ENCODE measurements at places on chromosomes 3 and 15. TPM values are rescaled to one million over a fixed set of nuclear protein-coding genes. Genes with fewer than 3 reads are reported as not detected.

GRCh38 chr3:54861248-54862067 lies 66.4 kb downstream of the LRTM1 start:
- no peak for DNase-seq
- no peaks in the 10 kb centered on the region for H3K27me3 ChIP-seq
- no peak overlapping the region for H3K4me3 ChIP-seq
- no peak overlapping the region for H3K27ac ChIP-seq
- H3K4me1 ChIP-seq: peaks cover 45% of the 10 kb centered on the region
- H3K36me3 ChIP-seq: no peaks in the 10 kb centered on the region

DNA sequence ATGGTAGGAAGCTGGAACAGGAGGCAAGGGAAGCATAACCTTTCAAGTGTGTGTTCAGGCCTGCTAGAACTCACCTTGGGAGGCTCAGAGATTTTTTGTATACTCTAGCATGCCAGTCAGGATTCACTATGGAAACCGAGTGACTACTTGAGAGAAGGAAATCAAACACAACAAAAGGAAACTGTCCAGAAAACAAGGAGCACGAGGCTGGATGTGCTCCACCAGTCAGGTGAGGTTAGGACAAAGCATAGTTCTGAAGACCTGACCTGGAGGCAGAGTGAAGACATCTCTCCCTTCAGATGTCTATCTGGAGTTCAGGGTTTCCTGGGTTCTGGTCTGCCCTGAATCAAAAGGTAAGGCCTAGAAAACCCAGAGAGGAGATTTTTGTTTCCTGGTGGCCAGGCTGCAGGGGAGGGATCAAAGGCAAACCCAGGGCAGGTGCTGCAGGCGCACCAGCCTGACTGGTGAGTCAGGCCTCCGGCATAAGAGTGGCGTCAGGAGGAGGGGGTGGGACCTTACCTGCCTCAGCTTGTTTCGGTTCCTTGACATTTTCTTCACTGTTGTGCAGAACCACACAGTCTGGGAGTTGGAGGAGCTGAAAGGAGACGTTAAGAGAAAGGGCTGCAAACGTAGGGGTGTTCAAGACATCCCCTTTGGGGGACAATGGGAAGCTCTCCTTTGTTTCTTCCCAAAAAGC lies 52.2 kb upstream of the OSBPL11 start:
- no peak overlapping the region for H3K4me3 ChIP-seq
- H3K27me3 ChIP-seq: no peaks in the 10 kb centered on the region
- H3K27ac ChIP-seq: no peak overlapping the region
- H3K36me3 ChIP-seq: no peaks in the 10 kb centered on the region

DNA sequence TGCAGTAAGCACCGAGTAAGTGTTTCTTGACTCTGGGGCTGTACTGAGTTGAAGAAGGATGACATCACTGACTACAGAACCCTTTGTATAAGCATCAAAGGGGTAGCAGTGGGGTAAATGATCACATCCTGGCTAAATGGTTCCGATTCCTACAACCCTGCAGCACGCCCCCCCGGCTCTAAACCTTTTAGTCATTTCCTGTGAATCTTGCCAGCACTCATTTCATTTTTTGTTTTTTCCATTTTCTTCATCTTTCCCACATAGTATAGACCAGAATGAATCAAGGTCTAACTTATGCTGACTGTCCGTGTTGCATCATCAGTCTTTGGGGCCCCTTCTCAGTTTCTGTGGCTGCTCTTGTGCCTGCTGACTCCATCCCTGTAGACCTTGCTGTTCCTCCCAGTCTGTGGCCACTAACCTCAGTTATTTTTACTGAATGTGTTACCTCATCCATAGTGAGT lies 383.1 kb upstream of the TPRG1 start:
- no peaks in the 10 kb centered on the region for H3K27me3 ChIP-seq
- H3K4me3 ChIP-seq: no peak overlapping the region

DNA sequence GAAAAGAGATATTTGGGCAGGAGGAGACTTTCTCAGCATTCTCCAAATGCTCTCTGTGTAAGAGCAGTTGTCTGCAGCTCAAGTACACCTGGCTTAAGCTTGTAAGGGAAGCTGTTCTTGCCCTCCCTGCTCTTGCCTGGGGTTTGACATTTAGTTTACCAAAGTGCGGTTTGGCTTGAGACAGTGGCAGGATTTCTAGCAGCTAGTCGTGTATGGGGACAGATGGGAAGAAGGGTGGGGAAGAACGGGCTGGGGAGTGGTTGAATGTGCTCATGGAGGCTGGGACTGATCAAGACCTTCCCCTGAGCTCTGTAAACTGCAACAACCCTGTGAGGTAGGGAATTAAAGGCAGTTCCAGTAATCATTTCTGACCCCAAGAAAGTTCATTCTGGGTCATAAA lies 39.8 kb downstream of the SQOR start:
- H3K4me3 ChIP-seq: no peak overlapping the region
- no peak overlapping the region for H3K27ac ChIP-seq
- peaks cover 25% of the 10 kb centered on the region for H3K36me3 ChIP-seq
- no peaks in the 10 kb centered on the region for H3K27me3 ChIP-seq
- no peaks in the 10 kb centered on the region for H3K4me1 ChIP-seq
- no peak for DNase-seq

- DNase-seq: no peak
- no peaks in the 10 kb centered on the region for H3K36me3 ChIP-seq
- H3K27me3 ChIP-seq: no peaks in the 10 kb centered on the region
- no peaks in the 10 kb centered on the region for H3K4me1 ChIP-seq
- H3K27ac ChIP-seq: no peak overlapping the region
These were observed 212.8 kb downstream of the SQOR start for GRCh38 chr15:45847645-45848044.

DNA sequence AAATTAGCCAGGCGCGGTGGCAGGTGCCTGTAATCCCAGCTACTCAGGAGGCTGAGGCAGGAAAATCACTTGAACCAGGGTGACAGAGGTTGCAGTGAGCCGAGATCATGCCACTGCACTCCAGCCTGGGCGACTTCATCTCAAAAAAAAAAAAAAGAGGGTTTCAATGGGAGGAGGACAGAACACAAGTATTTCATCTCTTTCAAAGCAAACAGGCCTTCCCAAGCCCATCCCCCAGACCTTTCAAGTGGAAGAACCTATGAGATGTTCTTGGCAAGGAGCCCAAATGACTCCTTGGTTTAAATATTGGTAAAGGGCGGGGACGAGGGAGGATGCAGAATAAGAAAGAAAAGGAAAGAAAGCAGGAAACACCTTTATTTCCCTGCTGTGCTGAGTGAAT lies 62.2 kb upstream of the MCF2L2 start:
- H3K27ac ChIP-seq: no peak overlapping the region
- H3K36me3 ChIP-seq: no peaks in the 10 kb centered on the region
- no peaks in the 10 kb centered on the region for H3K27me3 ChIP-seq
- no peak for DNase-seq
- H3K4me1 ChIP-seq: no peaks in the 10 kb centered on the region
- no peak overlapping the region for H3K4me3 ChIP-seq

DNA sequence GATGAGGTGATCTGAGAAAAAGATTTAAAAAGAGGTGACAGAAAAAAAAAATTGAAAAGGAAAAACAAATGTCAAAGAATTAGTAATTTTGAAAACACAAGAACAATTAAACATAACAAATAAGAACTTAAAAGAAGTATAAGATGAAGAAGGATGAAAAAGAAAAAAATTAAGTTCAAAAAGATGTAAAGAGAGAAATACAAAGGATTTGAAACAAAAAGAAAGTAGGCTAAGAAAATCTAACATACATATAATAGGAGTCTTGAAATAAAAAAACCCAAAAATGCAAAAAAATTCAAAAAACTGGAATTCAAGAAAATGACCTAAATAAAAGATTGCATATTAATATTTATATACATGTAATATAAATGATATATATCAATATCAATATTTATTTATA lies 949.2 kb downstream of the MCTP2 start:
- H3K27ac ChIP-seq: no peak overlapping the region
- H3K36me3 ChIP-seq: no peaks in the 10 kb centered on the region
- no peak for DNase-seq
- H3K4me1 ChIP-seq: no peaks in the 10 kb centered on the region

DNA sequence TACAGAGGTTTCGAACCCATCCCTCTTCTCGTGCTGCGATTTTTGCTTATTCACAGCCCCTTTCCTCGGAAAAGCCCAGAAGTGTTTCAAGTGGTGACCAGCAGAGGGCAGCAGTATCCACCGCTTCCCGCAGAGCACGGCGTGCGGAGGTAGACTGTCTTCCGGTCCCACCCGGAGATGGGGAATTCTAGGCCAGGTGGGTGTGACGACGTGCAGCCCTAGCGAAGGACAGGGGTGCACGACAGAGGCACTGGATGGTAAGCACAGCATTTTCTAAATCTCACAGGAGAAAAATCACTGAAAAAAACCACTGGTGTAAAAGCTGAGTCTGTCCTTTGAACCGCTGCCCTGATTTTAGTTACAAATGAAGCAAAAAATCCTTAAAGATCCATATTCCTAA lies 7.4 kb upstream of the PSMD6 start:
- peak; percentile 82 for DNase-seq
- no peaks in the 10 kb centered on the region for H3K4me1 ChIP-seq
- no peak overlapping the region for H3K27ac ChIP-seq
- H3K4me3 ChIP-seq: no peak overlapping the region
- H3K27me3 ChIP-seq: peaks cover 4% of the 10 kb centered on the region
- H3K36me3 ChIP-seq: no peaks in the 10 kb centered on the region

- no peaks in the 10 kb centered on the region for H3K36me3 ChIP-seq
- no peak overlapping the region for H3K27ac ChIP-seq
- H3K4me1 ChIP-seq: peaks cover 39% of the 10 kb centered on the region
- H3K4me3 ChIP-seq: peak overlapping the region; percentile 71
These were observed 3.4 kb downstream of the SNX33 start for GRCh38 chr15:75650908-75651809.

DNA sequence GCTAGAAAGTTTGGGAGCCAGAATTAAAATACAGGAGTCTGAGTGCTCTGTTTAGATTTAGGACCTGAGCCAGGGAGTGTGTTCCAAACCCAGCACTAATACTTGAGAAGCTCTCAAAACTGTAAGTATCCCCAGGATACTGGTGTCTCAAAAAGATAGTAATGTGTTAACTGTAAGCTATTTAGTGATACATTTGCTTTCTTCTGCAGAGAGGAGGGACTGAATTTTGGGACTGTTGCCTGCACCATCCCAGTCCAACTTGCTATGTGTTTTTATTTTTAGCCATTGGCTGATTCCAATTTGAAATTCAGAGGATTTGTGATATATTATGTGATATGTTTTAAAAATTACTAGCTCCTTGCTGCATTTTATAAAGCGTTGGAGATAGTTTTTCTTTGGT lies 31.5 kb downstream of the UBE2E1 start:
- no peaks in the 10 kb centered on the region for H3K27me3 ChIP-seq
- H3K27ac ChIP-seq: no peak overlapping the region
- no peak overlapping the region for H3K4me3 ChIP-seq
- H3K4me1 ChIP-seq: no peaks in the 10 kb centered on the region

GRCh38 chr3:111619833-111620232 lies 24.7 kb upstream of the ZBED2 start:
- no peaks in the 10 kb centered on the region for H3K36me3 ChIP-seq
- no peaks in the 10 kb centered on the region for H3K27me3 ChIP-seq
- no peak overlapping the region for H3K27ac ChIP-seq
- no peaks in the 10 kb centered on the region for H3K4me1 ChIP-seq

DNA sequence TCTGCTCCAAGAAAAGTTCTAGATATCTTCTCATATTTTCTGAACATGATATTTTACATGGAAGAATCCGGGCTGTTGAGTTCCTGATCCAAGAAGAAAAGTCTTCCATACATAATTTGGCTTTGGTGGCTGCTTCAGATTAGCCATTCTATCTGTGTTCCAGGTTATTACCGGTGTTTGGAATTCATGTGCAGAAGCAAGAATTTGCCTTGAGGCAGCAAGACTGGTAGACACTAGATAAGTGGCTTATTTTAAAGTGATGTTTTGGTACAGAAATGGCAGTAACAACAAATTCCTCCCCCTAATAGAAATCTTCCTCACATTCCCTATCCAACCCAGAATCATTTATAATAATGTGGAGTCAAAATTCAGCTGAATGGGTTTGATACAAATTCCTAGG lies 29.2 kb downstream of the MITF start:
- H3K27ac ChIP-seq: no peak overlapping the region
- H3K27me3 ChIP-seq: no peaks in the 10 kb centered on the region
- no peaks in the 10 kb centered on the region for H3K36me3 ChIP-seq
- no peak overlapping the region for H3K4me3 ChIP-seq

DNA sequence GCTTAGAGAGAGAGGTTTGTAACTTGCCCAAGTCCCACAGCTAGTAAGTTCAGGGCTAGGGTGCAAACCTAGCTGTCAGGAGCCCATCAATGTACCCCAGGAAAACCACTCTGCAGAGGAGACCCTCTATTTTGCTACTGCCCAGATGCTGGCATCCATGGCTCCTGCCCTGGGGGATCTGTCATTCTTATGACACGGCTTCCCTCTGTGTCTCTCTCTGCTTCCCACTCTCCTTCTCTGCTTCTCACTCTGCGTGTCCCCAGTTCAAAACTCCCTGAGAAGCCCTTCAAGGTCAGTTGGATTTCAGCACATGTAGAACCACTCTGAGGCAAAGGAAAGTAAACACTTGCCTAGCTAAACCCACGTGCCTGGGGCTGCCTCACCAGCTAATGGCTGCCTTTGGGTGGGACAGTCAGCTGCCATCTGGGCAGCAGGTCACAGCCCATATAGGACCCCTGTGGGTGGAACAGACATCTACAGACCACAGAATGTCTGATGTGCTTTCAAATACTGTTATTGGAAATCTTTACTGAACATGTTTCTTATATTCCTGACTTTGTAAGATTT lies 29.4 kb upstream of the SLCO2A1 start:
- no peak overlapping the region for H3K27ac ChIP-seq
- DNase-seq: no peak
- H3K4me3 ChIP-seq: no peak overlapping the region

DNA sequence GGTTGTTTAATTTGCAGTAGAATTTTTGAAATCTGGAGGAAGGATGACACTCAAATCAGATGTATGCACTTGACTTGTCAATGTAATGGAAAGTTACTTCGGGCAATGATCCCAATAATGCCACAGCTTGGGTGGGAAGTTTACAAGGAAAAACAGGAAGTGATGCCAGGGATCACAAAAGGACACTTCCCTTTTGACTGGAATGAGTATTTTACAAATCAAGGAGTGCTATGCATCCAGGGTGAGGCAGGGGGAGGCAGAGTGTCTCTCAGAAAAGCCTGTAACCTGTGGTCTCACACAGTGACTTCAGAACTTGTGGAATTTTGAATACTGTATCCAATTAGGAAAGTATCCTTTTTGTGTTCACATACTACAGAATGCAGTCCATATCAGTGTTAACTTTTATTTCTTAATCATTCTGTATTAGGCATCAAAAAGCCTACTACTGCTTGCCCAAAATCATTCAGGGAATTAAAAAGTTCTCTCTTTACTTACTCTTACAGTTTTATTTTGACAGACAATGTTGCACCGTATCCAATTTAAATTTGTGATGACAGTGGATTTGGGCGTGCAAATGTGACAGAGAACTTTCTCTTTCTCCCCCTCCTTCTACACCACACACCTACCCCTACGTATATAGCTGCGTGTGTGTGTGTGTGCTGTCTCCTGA lies 445.1 kb downstream of the MECOM start:
- no peaks in the 10 kb centered on the region for H3K4me1 ChIP-seq
- no peak overlapping the region for H3K27ac ChIP-seq
- DNase-seq: peak; percentile 31
- no peak overlapping the region for H3K4me3 ChIP-seq
- H3K27me3 ChIP-seq: no peaks in the 10 kb centered on the region

GRCh38 chr3:124584245-124584551 lies 146.1 kb upstream of the UMPS start:
- H3K27me3 ChIP-seq: no peaks in the 10 kb centered on the region
- DNase-seq: no peak
- H3K4me3 ChIP-seq: peak overlapping the region; percentile 69
- H3K4me1 ChIP-seq: peaks cover 11% of the 10 kb centered on the region
- no peaks in the 10 kb centered on the region for H3K36me3 ChIP-seq

The TRH gene
- total RNA-seq: not detected

The TM6SF1 gene
- total RNA-seq: 9.5 TPM

The ARHGAP31 gene
- total RNA-seq: 9.0 TPM

The ITIH1 gene
- total RNA-seq: 0.28 TPM

The RNU5B-1 gene
- not detected for total RNA-seq

The KLHL6 gene
- total RNA-seq: 2.7 TPM

Data from adrenal gland (tissue), 19 donors.